Endodermal cell (in vitro differentiated cells): ENCODE measurements at places on chromosomes 7 and 10.

GRCh38 chr10:14838582-14839304, 637 bp downstream of the HSPA14 start:
- DNase-seq = peak; percentile 83

DNA sequence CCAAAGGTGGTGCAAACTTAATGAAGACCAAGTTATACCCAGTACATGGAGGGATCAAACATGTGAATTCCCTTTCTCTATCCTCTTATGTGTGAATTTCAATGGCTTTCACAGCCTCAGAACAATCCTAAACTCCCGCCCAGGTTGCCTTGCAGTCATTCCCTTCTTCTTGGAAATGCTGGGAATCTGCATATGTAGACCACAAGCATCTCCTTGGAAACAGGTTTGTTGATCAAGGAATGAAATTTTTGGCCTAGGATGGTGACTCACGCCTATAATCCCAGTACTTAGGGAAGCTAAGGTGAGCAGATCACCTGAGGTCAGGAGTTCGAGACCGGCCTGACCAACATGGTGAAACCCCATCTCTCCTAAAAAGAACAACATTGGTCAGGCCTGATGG, 77.8 kb upstream of the ABI1 start:
- peak; percentile 48 for DNase-seq

- no peak for DNase-seq
Measured at GRCh38 chr7:7228472-7228871, 46.1 kb downstream of the C1GALT1 start.

- DNase-seq = no peak
Measured at GRCh38 chr10:35355971-35356724, 19.8 kb downstream of the CCNY start.

GRCh38 chr7:51251290-51251689, 65.3 kb downstream of the COBL start:
- DNase-seq = peak; percentile 26

- no peak for DNase-seq
Measured at GRCh38 chr10:74881253-74881884, 55.0 kb downstream of the KAT6B start.

DNA sequence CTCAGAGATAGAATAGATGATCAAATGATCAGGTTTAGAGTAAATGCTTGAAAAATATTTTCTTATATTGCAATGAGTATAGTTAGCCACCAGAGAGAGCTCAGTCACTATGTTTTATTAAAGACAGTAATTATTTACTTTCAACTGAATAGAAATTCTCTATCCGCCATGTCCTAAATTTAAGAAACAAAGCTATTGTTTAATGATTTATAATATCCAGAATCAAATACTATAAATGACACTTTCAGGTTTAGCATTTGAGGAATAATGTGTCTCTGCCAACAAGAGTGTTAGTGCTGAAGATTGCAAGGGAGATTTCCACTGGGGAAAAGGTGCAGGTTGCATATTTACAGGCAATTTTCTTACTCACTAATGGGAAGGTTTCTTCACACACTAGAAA, 184.7 kb downstream of the DGKB start:
- DNase-seq = no peak

DNA sequence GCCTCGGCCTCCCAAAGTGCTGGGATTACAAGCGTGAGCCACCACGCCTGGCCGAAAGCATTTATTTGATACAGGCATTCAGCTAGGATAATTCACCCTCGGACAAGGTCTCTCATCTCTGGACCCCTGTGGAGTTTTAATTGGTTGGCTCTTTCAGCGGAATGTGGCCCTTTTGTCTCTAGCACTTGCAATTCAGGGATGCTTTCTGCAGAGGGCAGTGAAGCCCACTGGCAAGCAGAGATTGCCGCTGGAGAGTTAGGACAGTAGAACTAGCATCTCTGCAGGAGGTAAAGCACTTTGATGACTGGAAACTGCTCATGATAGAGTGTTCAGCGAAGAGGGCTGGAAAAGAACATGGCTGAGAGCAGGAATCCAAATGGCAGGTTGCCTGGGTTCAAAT, 62.0 kb downstream of the SUFU start:
- DNase-seq = peak; percentile 93

DNA sequence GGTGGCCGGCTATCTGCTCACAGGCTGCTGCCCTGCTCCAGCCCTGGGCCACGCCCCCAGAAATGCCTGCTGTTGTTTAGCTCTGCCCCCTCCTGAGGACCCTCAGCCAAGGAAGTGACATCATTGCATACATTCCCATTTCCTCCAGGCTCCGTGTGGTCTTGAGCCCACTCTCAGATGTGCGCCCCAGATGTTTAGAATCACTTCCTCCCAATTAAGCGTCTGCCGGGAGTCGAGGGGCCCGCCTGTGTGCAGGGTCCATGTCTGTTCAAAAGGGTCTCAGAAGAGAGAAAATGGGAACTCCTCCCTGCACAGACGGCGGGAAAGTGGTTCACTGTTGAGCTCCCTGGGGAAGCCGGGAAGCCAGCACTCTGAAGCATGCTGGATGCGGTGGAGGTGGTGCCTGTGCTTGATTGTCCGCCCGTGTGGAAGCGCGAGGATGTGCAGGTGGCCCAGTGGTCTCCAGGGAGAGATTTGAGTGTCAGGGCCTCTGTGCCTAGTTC, 116.9 kb upstream of the PPIF start:
- DNase-seq = peak; percentile 89

- DNase-seq = no peak
Measured at GRCh38 chr7:66237906-66238772, 33.0 kb downstream of the TPST1 start.

DNA sequence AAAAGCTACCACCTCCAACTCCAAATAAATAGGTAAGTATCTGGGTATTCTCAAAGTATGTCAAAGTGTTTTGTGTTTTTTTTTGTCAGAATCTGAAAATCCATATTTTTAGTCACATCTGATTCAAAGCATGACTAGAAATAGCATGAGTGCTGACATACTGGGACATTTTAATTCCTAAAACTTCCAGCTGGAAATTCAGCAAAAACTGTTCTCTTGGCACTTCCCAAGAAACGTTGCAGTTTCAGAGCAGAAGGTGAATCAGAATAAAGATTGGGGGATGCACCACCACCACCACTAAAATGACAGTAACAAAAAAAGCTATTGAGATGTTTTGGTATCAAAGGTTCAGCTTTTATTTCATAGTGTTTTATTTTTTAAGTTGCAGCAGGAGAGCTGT, 724.6 kb upstream of the CELF2 start:
- DNase-seq = no peak

DNA sequence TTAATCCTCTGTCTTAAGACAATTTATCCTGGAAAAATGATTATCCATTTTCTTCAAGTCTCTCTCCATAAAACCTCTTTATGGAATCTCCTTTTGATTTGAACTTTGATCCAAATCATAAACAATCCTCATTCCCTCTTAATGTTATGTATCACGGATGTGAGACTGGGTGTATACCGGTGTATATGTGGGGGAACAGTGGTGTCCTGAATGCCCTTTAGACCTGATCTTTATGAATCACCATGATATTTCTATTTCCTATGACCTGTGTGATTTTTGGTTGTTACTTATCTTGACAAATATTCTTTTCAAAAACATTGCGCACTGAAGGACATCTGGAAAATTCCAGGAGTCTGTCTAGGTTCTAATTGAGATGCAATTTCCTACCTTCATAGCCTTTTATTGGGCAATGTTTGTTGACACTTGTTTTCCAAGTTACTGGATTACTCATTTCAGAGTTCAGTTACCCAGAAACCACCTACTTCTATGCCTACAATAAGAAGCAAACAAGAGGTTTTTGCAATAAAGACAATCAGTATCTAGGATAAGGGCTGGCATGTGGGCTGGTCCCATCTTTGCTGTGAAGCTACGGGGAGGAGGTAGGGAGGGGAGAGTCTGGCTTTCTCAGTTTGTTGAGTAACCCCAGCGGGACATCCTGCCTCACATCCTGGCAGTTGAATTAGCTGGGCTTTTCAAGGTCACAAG, 190.4 kb downstream of the CTTNBP2 start:
- DNase-seq = peak; percentile 68

DNA sequence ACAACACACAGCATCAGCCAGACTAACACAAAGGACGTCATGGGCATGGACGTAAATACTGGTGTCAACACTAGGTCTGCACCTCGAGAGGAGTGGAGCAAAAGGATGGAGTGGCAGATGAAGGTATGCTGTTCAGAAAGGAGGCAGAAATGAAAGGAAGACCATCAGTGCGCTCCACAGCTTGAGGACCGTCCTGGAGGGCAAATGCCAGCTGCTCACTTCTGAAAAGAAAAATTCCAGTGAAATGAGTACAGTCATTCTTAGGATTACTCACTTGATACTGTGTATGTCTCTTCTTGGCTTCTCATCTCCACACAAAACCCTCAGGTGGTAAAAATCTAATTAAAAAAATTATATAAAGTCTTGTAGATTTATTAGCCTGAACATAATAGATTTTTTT, 44.8 kb downstream of the EGFR start:
- DNase-seq = no peak

DNA sequence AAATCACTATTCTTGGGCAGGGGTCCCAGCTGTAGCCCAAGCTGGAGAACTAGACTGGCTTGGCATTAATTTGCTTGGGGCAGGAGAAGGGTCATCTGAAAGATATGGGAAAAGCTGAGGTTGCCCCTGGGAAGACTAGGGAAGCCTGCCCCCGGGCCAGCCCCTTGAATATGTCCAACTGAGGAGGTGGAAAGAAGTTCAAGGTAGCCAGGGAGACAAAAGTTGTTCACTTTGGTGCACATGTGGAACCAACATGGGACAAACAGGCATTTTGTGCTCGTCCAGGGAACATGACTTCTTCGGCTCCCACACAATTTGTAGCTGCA, 1.4 kb upstream of the LRRC61 start:
- no peak for DNase-seq

DNA sequence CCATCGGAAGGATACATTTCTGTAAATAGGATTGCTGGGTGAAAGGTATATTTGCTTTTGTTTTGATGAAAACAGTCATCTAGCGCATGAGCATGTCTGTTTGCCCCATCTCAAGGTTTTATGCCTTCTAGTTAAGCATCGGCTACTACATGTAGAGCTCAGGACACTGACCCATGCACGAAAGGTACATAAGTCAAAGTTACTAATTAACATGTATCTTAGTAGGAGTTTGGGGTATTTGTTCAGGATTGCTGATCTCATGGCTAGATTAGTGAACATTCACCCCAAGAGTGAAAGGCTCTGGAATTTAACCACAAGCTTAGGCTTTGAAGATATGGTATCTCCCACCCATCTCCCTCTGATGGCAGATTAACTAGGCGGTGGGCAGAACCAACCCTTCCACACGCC, 91.5 kb downstream of the RBM20 start:
- no peak for DNase-seq

- no peak for DNase-seq
Measured at GRCh38 chr10:133465191-133465949, 11.6 kb downstream of the SCART1 start.

DNA sequence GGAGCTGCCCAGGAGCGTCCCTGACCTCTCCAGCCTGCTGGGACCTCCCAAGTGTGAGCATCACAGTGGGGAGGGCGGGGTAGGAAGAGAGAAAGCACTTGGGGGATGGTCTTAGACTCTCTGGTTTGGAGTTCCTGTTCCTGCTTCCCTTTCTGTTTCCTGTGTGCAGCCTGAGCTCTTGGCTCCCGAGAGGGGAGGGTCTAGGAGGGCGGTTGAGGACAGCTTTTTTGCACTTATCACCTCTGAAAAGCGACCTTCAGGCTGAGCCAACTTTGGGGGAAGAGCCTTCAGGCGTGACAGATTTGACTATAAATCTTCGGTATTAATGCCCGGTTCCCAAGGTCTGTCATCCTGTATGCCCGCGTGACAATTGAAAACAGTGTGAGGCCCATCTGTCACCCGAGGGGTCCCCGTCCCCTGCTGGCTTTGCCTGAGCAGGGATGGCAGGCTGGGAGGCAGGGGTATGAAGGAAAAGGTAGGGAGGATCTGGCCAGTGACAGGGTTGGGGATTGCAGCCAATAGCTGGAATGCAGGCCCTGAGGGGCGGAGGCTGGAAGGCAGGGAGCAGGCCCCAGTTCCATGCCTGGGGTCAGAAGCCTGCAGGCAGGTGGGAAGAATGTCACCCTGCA, 78.6 kb downstream of the CDH23 start:
- DNase-seq = peak; percentile 87

DNA sequence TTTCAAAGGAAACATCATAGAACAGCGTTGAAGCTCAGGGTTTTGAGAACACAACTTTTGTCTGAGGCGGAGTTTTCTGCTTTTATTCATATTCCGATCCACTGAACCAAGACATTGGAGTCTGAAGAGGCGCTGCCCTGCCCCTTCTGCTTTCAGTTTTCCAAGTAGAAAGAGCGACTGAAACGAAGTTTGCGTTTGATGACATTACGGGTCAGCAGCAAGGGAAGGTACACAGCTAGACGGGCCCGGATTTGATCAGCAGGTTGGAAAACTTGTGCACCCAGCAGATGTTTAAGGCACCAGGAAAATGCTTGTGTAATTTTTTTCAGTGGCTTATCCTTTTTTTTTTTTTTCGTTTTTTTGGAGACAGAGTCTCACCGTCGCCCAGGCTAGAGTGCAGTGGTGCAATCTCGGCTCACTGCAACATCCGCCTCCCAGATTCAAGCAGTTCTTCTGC, 720 bp downstream of the SUN1 start:
- no peak for DNase-seq

DNA sequence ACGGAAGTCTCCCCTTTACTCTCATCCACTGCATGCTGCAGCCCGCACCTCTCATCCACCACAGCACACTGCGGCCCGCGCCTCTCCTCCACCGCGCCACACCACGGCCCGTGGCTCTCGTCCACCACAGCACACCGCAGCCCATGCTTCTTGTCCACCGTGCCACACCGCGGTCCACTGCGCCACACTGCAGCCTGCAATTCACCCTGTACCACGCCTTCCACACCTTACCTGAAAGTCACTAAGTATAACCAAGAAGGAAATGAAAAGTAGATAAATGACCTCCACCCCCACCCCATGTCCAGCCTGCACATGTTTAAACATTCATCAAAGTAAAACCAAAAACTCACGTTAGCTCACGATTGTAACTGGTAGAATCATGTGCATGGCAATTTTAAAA, 176.1 kb downstream of the DIP2C start:
- no peak for DNase-seq

DNA sequence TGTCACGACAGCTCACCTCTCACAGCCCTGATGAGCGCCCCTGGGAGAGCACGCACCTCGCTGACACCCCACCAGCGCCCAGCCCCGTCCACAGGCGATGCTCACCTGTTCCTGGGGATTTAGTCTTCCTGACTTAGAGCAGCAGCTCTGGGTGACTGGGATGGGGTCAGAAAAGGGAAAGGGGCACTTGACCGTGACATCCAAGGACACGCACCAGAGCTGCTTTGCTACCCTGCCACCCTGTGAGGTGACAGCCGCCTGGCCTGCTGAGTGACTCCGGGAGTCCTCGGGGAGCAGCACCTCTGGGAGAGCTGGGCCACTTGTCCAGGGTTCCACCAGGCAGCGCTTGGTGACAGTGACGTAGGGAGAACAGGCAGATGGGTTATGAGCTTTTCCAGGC, 148.2 kb downstream of the PRKAG2 start:
- no peak for DNase-seq

DNA sequence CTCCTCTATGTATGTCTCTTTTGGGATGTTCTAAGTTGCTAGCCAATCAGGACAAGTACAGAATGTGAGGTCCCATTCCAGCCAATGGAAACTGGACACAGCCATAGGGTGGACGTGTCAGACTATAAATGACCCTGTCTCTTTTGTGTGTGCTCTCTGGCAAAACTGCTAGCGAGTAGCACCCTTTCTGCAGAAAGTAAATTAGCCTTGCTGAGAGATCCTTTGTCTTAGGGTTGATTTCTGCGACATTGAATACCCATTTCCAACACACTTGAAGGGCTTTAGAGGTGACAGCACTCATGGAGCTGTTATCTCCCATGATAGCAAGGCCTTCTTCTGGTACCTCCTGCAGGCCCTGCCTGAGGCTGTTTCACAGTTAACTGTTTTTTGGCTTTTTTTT, 107.5 kb downstream of the CCNY start:
- no peak for DNase-seq
